Stimulated activated CD4-positive, alpha-beta T cell treated with anti-CD3 and anti-CD28 coated beads, Interleukin-12 subunit alpha, Interleukin-12 subunit beta, amount 100 ng/mL, for 48 hours (primary cell): ENCODE measurements at places on chromosomes 1 and 21.

DNA sequence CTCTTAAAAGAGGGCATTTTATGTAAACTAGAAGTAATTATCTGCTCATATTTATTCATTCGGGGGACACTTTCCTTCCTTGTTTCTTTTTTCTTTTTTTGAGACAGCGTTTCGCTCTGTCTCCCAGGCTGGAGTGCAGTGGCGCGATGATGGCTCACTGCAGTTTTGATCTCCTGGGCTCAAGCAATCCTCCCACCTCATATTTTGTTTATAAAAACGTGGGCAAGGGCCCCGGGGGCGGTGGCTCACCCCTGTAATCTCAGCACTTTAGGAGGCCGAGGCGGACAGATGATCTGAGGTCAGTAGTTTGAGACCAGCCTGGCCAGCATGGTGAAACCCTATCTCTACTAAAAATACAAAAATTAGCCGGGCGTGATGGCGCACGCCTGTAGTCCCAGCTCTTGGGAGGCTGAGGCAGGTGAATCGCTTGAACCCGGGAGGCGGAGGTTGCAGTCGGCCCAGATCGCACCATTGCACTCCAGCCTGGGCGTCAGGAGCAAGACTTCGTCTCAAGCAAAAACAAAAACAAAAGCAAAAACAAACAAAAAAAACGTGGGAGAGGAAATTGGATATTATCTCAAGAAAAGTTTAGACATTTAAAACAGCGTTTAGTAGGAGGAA is 926 bp upstream of the DFFA start:
- no peak for DNase-seq

DNA sequence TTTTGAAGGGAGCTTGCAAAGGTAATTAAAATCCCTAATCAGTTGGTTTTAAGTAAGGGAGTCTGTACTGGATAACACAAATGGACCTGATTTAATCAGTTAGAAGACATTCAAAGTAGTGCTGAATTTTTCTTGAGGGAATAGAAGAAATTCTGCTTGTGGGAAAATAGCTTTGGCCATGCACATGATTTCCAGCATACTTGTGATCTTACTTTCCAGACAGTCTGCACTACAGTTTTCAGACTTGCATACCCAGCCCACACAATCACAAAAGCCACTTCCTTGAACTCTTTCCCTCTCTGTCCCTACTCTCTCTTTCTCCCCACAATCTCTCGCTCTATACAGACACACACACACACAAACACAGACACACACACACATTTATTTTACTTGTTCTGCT is 852.1 kb downstream of the PLA2G4A start:
- DNase-seq, result no peak

GRCh38 chr21:43290421-43291346 is 121.9 kb downstream of the CRYAA start:
- DNase-seq, result no peak

DNA sequence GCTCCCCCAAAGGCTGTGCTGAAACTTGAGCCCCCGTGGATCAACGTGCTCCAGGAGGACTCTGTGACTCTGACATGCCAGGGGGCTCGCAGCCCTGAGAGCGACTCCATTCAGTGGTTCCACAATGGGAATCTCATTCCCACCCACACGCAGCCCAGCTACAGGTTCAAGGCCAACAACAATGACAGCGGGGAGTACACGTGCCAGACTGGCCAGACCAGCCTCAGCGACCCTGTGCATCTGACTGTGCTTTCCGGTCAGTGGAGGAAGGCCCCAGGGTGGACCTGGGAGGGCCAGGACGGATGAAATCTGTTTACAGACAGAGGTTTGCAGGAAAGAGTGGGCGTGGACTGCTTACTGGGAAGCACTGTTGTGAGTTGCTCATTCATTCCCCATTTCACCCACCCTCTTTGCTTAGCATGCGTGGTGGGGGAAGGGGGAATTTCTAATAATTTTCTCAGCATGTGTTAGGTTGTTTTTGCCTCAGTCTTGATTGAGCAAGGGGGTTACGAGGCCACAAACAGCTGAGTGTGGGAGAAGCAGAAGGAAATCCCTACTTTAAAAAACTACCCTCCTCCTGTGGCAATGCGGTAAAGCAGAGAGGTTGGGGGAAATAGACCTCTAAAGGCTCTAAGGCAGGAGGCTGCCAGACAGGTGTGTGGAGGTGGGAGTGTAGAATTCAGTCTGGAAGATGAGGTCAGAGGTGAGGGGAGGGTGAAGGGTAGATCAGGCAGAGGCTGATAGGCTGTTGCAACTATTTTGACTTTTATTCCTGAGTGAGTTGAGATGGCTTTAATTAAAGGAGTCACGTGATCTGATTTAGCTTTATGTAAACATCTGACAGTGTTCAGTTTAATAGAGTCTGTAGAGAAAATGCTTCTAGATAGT is 1.3 kb downstream of the FCGR2A start:
- DNase-seq, result no peak

GRCh38 chr1:57307392-57308170 is 116.3 kb downstream of the DAB1 start:
- DNase-seq, result peak; percentile 16

- no peak for DNase-seq
Measured at GRCh38 chr1:90147093-90147492, 152.2 kb downstream of the ZNF326 start.

GRCh38 chr1:211643324-211644212 is 31.9 kb downstream of the NEK2 start:
- no peak for DNase-seq

- DNase-seq, result no peak
Measured at GRCh38 chr1:156643049-156643777, 1.3 kb downstream of the BCAN start.

GRCh38 chr1:6872573-6873261 is 87.5 kb downstream of the CAMTA1 start:
- DNase-seq, result no peak

GRCh38 chr1:21294266-21294989 is 4.2 kb upstream of the ECE1 start:
- peak; percentile 75 for DNase-seq

DNA sequence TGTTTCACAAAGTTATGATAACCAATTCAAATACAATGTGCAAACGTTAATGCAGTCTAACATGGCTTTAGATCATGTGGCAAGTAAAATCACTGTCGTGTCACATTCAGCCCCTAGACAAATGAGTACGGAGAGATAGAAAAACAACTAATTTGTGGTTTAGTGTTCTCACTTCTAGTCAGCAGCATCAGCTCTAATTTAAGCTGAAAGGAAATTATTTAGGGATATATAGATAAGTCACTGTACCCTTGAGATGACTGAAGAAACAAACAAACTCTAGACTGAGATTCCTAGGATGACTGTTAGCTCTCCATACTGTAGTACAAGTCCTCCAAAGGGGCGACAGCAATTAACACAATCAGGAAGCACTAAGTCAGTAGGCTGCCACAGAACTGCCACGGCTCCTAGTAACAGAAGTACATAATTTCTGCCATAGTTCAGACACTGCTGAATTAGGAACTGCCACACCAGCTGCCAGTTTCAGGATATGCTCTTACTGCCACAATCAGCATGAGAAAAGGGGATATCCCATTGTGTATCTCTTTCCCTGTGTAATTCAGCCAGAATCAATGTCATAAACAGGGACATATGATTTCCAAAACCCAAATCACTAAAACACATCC is 150.4 kb upstream of the NEGR1 start:
- DNase-seq, result no peak

GRCh38 chr21:45105906-45106485 is 31.6 kb downstream of the ADARB1 start:
- DNase-seq, result no peak

GRCh38 chr1:47919113-47919833 is 77.9 kb downstream of the TRABD2B start:
- no peak for DNase-seq

DNA sequence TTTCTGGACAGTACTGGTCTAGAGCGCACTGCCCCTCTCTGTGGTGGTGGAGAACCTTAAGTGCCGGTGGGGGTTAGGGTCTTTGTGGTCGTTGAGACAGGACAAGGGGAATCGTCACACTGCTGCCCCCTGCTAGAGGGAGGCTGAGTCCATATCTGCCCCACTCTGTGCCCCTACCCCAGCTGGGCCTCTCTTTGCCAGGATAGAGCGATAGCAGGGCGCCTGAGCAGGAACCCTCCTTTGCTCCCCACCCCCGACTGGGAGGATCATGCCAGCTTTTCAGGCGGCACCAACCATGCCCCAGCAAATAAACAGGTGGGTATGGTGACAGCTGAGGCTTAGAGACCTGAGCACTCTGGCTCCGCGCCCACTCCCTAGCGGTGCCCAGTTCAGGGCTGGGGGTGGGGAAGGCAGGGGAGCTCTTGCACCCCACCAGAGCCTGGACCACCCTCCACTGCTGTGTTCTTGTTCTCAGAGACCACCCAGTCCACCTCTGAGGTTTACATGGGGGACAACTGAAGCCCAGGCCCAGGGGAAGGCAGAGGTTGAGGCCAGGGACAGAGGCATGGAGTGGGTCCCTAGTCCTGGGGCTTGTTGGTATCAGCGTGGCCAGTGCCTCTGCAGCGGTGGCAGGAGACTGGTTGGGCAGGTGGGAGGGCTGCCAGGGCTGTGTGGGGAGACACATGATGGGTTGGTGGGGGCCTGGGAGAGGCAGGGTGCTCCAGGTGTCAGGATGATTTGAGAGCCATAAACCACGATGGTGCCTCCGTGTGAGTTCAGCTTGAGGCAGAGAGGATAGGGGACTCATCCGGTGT is 1.6 kb downstream of the PADI2 start:
- DNase-seq, result no peak
